ENCODE measurements at places on chromosomes 3 and 15.

GRCh38 chr15:90862964-90863778, 5.2 kb upstream of the FURIN start:
- DNase-seq: no peak

DNA sequence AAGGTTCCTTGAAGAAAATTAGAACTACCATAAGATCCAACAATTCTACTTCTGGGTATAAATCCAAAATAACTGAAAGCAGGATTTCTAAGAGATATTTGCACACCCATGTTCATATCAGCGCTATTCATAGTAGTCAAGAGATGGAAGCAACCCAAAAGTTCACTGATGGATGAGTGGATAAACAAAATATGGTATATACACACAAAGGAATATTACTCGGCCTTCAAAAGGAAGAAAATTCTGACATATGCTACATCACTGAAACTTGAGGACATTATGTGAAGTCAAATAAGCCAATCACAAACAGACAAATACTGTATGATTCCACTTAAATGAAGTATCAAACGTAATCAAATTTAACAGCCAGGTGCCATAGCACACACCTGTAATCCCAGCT, 13.1 kb downstream of the DET1 start:
- no peak for DNase-seq

GRCh38 chr15:79378394-79379109, 53.6 kb upstream of the MINAR1 start:
- DNase-seq: no peak

DNA sequence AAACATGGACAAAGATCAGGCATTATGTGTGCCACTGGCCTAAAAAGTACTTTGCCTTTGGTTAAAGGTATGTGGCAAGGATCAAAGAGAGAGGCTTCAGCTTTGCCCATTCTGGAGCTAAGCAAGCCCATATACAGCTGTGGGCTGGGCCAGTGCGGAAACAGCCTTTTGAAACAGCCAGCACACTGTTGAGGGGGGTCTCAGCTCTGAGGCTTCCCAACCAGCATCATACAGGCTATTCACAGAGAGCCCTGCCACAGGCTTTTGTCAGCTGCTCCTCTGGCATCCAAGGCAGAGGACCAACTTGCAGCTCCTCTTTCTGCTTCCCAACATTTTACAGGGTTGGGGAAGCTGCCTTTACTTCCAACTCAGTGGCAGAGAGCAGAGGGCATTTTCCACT, 63.2 kb upstream of the FOXB1 start:
- DNase-seq: no peak

GRCh38 chr15:85010386-85011159, 28.9 kb downstream of the PDE8A start:
- DNase-seq: no peak

DNA sequence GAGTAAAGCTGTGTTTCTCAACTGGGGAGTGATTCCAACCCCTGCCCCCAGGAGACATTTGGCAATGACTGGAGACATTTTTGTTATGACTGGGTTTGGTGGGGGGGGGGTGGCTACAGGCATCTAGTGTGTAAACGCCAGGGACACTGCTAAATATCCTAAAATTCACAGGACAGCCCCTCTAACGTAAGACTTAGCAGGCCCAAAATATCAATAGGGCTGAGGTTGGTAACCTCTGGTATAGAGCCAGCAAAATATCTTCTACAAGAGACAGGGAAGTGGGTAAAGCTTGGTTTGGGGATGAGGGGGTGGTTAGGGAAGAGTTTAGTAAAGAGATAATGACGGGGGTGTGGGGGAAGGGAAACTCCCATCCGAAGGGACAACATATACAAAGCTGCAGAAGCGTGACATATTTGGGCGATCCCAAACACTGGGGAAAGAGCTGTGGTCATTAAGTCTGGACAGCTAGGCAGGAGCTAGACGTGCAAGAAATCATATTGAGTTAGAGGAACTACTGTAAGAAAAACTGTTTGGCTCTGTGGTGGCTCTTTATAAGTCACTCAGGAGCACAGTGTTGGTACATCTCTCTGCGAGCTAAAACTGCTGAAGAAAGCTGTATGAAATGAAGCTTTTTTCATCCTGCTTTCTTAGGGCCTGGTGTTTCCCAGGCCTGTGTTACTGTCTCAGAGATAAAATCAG, 697 bp upstream of the TRIM69 start:
- no peak for DNase-seq

DNA sequence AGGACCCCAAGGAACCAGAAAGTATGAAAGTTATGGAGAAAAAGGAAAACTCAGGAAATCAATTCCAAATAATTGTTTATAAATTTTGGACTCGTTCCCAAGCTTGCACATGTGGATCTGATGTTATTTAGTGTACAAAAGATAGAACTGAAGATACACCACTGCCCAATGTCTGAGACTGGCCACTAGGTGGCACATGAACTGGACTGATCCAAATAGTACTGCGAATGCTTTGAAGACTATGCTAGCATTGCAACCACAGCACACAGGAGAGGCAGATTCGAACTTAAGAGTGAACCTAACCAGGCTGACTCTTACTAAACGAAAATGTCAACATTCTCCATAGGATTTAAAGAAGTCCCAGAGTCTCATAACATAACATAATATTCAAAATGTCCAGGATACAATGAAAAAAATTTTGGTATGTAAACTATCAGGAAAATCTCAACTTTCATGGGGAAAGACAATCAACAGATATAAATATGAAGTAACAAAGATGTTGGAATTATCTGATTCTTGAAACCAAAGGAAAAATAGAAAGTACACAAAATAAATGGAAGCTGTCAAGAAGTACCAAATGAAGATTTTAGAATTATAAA, 596.7 kb downstream of the FGF12 start:
- DNase-seq: no peak

DNA sequence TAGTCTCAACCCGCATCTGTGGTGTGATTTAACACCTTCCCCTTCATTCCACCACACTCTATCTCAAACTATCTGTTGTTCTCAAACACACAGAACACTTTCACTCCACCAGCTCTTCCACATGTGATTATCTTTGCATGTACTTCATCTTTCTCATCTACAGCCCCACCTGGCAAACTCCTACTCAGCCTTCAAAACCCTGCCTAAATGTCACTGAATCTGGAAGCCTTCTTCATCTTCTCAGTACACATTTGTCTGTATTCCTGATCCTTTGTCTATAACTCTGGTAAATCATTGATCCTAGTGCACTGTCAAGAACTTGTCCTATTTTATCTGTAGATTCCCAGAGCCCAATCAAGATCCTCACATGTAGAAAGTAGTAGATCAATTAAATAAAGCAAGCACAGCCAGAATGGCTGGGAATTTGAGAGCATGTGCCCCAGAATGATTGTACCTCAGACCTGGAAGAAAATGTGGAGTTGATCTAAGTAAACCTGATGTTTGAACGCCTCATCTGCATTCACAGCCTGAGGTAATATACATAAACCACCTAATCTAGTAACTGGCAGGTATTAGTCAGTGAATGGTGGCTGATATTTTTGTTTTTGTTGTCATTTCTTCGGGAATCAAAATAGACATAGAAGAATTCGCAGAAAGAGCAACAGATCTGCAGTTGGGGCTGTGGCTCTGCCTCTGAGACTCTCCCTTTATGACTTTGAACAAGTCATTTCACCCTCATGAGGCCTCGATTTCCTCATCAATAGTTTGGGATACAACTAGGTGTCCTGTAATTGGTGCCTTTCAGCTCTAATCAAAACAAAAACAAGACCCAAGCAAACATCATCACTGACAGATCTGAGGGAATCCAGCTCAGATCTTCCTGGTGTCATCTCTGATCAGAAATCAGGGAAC, 28.0 kb upstream of the MAGEF1 start:
- no peak for DNase-seq

DNA sequence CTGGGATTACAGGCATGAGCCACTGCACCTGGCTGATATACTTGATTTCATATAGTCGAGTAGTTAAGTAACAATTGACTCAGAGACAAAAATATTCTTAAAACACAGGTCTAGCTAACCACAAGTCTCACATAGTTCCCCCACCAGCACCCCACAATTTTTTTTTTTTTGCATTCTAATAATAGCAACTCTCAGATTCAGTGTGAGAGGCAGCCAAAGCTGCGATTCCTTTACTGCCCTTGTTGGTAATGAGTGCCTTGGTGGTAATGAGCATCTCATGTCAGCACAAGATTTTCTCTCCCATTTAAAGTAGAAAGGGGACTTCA, 72.5 kb downstream of the WWTR1 start:
- DNase-seq: no peak

All from activated T-cell treated with anti-CD3 and anti-CD28 coated beads, Interleukin-2, amount 50 U/mL, for 1 hour (primary cell).